Fibroblast of upper back skin (primary cell): ENCODE measurements at places on chromosomes 1 and 21.

GRCh38 chr1:37020653-37021277 lies 13.6 kb downstream of the GRIK3 start:
- no peak for DNase-seq

DNA sequence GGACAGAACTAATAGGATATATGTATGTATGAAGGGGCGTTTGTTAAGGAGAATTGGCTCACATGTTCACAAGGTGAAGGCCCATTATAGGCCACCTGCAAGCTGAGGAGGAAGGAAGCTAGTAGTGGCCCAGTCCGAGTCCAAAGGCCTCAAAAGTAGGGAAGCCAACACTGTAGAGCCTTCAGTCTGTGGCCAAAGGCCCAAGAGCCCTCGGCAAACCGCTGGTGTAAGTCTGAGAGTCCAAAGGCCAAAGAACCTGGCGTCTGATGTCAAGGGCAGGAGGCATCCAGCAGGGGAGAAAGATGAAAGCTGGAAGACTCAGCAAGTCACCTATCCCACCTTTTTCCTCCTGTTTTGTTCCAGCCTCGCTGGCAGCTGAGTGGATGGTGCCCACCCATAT lies 24.5 kb downstream of the BACH1 start:
- DNase-seq: no peak

DNA sequence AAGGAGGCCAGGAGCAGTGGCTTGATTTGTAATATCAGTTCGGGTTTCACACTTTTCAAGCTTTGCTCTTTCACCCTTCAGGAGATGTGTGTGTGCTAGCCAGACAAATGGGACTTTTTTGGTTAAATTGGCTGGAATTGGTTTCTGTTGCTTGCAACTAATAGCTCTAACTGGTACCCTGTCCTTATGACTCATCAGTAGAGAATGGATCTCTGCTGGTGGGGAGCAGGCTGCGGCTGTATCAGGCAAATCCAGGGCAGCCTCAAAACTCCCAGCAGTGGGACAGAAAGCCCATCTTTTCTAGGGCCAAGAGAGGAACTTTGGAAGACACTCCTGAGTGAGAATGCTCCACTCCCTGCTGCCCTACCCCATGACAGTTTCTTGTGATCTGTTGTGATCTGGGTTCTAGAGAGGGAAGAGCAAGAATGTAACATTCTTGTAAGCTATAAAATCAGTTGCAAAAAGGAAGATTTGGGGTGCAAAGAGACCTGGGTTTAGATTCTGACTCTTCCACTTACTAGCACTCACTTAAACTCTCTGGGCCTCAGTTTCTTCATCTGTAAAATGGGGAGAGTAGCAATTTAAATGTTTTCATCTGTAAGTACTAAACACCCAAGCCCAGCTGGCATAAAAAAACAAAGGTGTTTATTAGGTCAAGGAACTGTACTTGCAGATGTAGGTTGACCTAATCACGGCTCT lies 257.0 kb upstream of the TMEM51 start:
- peak; percentile 34 for DNase-seq

DNA sequence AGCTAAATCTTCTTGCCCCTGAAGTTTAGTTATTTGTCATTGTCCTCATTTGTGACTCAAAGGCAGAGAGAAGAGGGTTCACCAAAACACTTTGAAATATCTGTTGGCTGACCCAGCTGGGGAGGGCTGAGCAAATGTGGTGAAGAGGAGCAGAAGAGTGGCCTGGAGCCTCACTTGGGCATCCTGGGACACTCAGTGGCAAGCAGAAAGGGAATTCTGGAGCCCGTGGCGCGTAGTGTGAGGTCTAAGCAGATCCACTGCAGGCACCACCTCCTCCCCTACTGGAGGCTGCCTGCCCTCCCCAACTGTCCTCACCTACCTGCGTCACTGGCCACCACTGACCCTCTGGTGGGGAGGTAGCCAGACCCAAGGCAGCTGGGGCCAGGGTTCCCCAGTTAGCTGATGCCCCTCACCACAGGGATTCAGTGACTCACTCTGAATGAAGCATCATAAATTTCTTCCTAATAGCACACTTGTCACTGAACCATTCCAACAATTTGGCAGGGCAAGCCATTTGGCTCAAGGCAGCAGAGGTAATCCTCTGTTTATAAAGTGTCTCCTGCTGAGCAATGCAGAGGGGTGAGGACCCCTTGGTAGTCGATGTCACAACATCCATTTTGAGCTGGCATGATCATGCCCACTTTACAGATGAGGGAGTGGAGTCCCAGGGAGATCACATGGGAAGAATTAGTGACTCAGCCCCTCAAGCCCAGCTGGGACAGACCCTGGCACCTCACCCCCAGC lies 80.3 kb downstream of the NENF start:
- DNase-seq: peak; percentile 90

- DNase-seq: peak; percentile 50
These were observed 262.3 kb upstream of the SNX7 start for GRCh38 chr1:98399218-98399617.

DNA sequence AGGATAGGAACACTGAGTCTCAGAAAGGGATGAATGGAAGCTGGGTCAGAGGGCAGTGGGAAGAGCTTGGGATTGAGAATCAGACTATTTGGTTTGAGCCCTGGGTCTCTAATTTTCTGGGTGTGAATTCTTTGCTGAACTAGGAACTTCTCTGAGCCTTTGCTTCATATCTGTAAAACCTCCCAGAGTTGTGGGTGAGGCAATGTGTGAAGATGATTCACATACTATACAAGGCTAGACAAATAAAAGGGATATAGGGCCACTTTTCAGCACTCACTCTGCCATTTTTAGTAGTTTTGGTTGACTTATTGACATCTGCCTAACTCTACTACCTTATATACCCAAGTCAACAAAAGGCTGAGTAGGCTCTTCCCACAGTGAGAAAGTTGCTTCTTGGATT lies 77.7 kb upstream of the JUN start:
- DNase-seq: peak; percentile 23

DNA sequence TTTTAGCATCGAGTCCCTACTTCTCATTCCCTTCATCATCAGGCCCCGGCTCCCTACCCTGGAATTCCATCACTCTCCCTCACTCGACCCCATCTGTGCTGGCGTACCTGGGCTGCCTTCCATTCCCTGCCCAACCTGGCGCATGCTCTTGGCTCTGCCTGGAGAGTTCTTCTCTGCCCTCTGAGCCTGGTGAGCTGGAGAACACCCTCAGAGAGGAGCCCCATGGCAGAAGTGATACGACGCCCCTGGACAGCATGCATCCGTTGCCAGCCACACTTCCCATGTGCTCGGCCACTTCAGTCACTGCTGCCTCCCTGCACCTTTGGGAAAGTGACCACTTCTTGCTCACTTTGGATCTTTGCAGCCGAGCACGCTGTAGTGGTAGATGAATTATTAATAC lies 30.1 kb downstream of the OLFML2B start:
- no peak for DNase-seq

DNA sequence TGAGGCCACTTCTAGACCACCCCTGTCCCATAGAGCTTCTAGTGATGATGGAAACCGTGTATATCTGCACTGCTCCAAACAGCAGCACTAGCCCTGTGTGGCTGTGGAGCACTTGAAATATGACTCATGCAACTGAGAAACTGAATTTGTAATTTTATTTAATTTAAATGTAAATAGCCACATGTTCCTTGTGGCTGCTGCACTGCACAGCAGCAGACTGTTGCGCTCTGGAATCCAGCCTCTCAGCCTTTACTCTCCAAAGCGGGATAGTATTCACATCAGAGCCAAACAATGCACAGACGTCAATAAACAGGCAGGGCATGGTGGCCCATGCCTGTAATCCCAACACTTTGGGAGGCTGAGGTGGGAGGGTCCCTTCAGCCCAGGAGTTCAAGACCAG lies 12.0 kb downstream of the CAPN2 start:
- DNase-seq: no peak

DNA sequence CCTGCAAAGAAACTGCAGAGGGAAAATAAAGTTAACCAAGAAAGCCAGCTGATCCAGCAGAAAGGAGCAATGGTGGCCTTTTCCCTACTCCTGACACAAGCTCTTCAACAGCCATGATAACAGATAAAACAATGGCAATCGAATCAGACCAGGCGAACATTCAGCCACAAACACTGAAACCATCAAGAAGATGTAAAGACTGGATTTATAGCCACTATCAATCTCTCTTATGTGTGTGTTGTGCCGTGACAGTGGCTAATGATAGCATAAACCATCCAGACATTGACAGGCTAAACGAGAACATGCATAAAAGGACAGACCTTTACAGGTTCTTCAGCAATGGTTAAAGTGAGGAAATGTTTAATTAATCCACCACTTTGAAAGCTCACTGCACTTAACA lies 78.1 kb upstream of the RAB4A start:
- no peak for DNase-seq

DNA sequence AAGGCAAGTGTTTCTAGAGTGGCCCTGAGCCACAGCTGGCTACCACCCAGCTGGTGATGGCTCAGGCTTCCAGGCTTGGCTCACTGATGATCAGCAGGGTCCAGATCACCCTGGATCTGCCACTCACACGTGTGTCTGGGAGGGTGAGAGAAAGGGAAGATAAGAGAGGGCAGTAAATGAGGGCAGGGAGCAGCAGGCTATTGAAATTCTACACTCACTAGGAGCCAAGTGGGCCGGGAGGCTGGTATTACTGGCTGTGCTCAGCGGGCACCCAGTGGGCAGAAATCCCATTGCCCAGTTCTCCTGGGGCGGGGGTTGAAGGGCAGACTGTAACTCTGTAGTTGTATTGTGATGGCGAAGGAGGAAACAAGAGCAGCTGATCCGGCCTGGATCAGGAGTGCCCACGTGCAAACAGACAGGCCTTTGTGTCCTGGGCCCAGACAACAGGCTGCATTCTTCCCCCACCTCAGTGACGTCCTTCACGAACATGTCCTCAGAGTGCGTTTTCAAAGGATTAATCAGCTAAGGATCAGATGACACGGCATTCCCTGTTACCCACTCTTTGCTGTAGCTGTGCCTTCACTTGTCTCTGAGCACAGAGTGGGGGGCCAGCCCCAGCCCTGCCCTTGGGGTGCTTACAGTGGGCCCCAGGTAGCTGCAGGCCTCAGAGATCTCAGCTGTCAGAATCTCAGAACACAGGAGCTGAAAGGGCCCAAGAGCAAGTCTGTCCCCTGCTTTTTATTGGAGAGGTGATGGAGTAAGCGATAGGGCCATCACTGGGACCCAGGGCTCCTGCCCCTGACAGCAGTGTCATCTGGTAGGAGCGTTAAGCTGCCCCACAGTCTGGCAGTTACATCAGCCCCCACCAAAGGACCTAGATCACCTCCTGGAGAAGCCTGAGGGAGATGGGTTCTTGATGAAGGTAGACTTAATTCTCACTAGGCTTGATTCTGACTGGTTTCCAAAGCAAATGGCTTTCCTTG lies 60.5 kb downstream of the ATP1A1 start:
- peak; percentile 22 for DNase-seq

DNA sequence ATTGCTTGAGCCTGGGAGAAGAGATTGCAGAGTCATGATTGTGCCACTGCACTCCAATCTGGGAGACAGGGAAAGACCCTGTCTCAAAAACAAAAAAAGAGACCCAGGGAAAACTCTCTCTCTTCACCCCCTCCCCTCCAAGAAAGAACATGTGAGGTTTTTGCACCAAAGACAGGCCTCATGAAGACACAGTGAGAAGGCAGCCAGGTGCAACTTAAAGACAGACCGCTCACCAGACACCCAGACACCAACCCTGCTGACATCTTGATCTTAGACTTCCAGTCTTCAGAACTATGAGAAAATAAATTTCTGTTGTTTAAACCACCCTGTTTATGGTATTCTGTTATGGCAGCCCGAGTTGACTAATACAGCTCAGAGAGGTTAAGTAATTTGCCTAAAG lies 13.3 kb upstream of the LRRC8D start:
- no peak for DNase-seq

DNA sequence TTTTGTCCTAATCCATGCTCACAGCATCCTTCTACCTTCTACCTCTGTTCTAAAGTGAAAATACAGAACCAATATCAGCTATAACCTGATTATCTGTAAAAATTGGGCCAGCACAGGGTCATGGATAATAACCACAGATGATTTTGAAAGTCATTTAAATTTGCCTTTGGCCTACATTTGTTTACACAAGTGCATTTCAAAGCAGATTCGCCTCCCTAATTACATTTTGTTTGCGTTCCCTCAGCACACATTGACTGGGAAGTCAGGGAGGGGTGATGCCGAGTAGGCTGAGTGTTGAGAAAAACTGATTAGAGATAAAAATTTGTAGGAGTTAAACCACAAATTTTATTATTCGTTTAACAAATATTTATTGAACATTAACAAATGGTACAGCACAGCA lies 19.2 kb upstream of the RGS8 start:
- DNase-seq: no peak

- no peak for DNase-seq
These were observed 7.4 kb upstream of the DDOST start for GRCh38 chr1:20668581-20668980.

DNA sequence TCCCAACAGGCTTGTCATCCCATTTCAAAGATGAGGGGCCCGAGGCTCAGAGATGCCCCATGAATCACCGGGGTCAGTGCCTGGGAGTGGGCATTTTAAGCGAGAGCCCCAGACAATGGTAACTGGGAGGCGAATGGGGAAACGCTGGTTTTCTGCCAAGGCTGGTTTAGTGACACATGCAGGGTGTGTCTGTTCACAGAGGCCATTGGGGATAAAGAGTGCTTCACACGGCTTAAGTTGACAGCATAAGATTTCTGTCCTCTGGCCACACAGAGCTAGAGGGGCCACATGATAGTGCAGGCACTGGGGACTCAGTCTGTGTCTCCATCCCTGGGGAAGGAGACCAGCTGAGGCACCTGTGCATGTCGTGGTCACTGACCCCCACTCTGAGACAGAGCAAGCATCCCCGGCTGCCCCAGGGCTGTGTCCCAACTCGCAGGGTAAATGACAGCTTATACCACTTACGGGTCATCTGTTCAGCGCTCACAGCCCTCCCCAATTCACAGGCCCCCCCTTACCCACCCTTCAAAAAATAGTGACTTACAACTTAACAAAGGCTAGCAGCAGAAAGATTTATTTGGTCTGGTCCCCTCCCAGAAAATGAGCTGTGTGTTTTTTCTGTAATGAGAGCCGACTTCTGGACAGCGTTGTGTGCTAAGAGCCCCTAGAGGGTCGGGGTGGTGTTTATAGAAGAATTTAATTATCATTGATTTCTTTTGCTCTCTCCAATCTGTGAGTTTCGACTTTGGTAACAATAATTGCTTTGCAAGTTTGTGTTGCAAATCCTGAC lies 34.9 kb upstream of the ARHGEF16 start:
- no peak for DNase-seq

DNA sequence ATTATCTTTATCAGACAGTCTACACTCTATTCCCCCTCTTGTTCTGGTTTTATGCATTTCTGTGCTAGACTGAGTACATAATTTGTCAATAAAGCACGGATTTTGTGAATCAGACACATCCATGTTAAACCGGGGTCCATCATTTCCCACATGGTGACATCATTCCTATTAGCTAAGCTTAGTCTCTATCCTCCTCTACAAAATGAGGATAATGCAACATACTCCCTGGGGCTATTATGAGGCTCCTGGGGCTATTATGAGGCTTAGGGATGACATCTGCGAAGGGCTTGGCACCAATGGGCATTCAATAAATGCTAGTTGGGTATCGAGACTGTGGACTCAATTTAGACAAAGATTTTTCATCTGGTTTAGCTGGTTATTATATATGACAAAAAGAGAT lies 25.1 kb upstream of the APP start:
- no peak for DNase-seq

GRCh38 chr1:65027666-65028358 lies 61.5 kb upstream of the JAK1 start:
- DNase-seq: peak; percentile 8
